ENCODE measurements at places on chromosomes 2 and 18.

GRCh38 chr2:210094787-210095186 is 76.4 kb downstream of the KANSL1L start:
- no peak for DNase-seq

GRCh38 chr18:38843291-38843690 is 1277.7 kb upstream of the CELF4 start:
- no peak for DNase-seq

DNA sequence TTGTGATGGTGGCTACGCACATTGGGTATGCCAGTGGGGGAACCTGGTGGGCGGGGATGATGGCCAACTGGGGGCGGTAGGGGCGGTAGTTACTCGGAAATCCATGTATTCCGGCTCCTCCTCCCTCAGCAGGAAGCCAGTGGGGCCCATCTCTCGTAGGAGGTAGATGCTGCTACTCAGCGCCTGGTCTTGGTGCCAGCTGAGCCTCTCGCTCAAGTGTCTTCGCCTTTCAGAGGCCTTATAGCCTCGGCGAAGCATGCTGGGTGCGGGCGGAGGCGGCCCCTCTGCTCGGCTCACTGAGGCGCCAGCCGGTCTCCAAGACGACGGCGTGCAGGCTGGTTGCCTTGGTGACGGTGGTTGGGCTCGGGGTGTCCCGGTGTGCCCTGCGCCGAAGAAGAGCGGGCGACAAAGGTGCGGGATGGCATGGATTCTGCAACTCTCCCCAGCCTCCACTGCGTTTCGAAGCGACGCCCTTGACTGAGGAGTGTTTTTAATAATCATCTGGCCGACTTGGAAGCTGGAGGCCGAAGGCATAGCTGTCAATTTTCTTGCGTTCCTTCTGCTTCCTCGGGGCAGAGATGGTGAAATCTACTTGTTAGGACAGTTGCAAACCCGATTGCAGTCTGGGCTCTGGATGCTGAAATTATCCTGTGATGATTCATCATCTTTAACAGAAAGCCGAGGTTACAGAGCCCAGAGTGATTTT is at the start of gene ZSWIM2:
Gene ZSWIM2, minus strand, starts transcription at position 298 of the 706 bp plus-strand sequence. Its CDS starts 40 bp downstream, at position 258.
- DNase-seq: peak; percentile 98

- DNase-seq: no peak
Observed at GRCh38 chr2:237411683-237412423, 2.1 kb downstream of the COL6A3 start.

- DNase-seq: no peak
Observed at GRCh38 chr2:35104309-35104708, 1251.3 kb upstream of the CRIM1 start.

DNA sequence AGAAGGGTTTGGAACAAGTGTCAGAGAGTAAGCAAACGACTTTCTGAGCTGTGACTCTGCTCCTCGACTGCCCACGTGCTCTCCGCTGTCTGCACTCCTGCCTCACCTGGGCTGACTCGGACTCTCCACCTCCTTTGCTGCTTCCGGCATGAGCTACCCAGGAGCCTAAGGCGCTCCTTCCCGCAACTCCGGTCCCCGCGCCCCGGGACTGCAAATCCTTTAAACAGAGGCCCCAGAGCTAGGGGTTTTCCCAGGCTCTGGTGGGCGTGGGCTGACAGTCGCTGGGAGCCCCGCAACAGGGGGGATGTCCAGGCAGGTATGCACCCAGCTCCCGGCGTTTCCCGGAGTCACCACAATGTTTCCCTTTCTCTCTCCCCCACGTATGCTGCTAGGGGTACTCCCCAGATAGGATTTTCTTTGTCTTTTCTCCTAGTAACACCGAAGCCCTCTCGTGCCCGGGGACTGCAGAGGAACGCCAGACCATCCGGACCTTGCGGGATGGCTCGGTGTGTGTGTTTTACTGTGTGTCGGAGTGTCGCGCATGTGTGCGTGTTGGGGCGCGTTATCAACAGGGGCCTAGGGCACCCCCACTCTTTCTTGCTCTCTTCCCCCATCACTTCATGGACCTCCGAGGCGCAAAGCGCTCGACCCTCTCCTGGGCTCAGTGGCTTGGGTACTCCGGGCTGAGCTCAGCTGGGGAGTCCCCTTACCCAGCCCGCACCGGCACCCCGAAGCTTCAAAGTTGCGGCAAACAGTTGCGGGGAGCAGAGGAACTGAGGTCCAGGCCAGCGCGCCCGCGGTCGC is 691 bp upstream of the THSD7B start:
- DNase-seq: no peak

GRCh38 chr2:62354771-62355561 is 151.0 kb downstream of the TMEM17 start:
- no peak for DNase-seq

DNA sequence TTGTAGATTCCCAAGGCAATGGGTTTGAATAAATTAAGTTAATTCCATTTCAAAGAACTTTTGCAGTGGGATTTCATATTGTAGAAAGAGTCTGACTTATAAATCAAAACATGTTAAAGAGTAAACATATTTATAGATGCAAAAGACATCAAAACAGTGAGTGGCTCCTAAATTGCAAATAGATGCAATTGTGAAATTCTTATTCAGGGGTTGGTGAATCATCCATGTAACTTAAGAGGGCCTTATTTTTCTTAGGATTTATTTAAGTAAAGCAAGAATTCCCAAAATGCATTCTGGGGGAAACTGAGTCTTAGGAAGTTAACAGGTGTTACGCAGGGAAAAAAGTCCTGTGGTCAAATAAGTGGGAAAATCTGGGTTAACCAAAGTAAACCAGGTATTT is 11.3 kb downstream of the TANC1 start:
- peak; percentile 55 for DNase-seq

DNA sequence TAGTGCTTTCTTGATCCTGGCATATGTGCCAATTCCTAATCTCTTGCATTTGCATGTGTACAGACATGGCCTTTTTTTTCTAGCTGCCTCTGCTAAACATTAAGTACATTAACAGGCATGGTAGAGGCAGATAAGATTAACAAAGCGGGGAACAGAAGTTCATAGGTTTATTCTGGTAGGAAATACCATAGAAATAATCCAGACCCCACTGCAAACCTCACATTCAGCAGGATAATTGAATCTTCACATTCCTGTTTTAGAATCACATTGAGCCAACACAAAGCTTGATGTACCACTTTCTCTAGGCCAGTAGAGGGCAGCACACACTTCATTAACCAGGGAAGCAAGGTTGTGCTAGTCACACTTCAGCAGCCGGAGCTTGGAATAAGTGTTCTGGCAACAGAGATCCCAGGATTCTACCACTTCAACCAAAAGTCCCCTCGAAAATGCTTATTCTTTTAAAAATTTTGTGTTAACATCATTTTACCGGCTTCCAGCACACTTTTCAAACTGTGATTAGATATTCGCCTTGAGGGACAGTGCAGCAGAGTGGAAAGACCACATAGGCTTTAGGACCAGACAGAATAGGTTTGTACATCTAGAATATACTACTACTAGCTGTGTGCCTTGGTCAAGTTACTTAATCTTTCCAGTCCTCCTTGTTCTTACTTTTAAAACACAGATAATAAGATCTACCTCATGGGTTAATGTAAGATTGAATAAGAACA is 420.2 kb upstream of the CHST9 start:
- peak; percentile 81 for DNase-seq

GRCh38 chr2:54520687-54521086 is 64.6 kb downstream of the SPTBN1 start:
- peak; percentile 92 for DNase-seq

DNA sequence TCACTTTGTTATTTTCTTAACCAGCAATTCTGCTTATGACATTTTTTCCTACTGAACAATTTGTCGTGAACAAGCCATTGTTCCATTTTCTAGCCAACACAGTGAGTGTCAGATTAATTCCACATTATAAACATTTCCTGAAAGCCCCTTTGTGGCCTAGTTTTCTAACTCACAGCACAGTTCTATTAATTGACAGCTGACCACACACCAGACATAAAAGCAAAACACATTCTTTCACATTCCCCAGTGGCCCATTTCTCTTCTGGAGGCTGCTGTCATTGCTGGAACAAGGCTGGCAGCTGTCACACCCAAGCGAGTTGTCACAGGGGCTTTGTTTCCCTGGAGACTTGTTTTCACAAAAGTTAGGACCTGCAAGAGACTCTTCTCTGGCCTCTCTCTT is 50.7 kb downstream of the RNF152 start:
- DNase-seq: no peak

DNA sequence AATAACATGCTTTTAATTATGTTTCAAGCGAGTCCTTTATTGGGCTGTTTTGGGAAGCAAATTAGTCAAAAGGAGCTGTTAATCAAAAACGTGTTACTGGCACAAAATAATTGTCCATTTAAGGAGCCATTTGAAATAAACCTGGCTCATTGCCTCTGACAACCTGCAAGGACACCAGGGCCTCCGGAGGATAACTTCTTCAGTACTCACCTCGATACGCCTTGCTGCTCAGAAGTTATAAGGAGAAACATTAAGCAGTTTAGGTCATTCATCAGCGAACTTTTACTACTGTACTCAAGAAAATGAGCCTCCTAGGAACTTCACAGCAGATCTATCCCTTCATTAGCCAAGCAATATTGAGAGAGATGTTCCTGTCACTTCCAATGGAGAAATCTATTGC is 1579.2 kb upstream of the ACVR2A start:
- DNase-seq: no peak

GRCh38 chr2:99404039-99404796 is 67.0 kb downstream of the EIF5B start:
- no peak for DNase-seq

DNA sequence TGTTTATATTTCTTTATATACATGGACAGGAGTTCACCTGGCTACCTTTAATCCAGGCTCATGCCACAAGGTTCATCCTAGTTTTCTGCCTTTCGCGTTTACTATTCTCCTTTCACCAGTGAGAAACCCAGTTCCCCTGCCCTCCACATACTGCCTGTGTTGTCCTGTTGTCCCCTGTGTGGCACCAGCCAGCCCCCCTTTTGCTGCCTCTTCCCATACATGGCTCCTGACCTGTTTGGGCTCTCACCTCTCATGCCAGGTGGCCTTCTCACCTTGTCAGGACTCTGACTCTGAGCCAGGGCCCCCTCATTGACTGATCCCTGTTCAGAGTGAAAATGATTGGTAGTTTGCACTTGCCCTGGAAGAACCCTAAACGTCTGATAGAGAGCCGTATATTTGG is 13.6 kb downstream of the ASB1 start:
- no peak for DNase-seq

DNA sequence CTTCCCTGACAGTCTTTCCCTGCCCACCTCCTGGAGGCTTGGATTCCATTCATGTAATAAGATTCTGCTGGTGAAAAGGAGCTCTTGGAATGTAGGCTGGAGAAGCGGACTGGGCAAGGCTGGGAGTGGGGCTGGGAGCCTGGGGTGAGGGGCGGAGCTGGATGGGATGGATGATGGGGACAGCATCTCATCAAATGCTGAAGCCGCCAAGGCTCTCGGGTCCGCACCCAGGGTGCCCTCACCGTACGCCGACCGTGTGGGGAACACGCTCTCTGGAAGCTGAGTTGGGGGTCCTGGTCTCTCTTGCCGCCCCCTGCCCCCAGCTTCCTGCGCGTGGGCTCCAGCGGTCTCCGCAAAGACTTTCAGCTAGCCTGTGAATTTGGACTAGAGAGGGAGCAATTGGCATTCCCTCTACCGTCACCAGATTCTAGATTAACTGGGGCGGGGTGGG is 9.1 kb downstream of the RAX start:
- no peak for DNase-seq

- DNase-seq: no peak
Observed at GRCh38 chr2:150207979-150208378, 279.5 kb downstream of the RND3 start.

GRCh38 chr2:27316655-27317412 is 6.1 kb downstream of the MPV17 start:
- DNase-seq: no peak

- DNase-seq: no peak
Observed at GRCh38 chr2:191845248-191845715, 1.6 kb downstream of the CAVIN2 start.

GRCh38 chr2:6863792-6864191 is 1.9 kb downstream of the CMPK2 start:
- no peak for DNase-seq

- no peak for DNase-seq
Observed at GRCh38 chr18:77676910-77677309, 427.3 kb downstream of the GALR1 start.

- DNase-seq: no peak
Observed at GRCh38 chr2:207226671-207227061, 60.9 kb upstream of the KLF7 start.

- DNase-seq: peak; percentile 15
Observed at GRCh38 chr2:118530976-118531375, 316.5 kb downstream of the EN1 start.

DNA sequence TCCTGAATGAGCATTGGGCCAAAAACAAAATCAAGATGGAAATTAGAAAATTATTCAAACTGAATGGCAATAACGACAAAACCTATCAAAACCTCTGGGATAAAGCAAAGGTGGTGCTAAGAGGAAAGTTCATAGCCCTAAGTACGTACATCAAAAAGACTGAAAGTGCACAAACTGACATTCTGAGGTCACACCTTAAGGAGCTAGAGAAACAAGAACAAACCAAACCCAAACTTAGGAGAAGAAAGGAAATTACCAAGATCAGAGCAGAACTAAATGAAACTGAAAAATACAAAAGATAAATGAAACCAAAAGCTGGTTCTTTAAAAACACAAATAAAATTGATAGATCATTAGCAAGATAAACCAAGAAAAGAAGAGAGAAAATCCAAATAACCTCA is 1543.5 kb upstream of the ACVR2A start:
- DNase-seq: no peak

DNA sequence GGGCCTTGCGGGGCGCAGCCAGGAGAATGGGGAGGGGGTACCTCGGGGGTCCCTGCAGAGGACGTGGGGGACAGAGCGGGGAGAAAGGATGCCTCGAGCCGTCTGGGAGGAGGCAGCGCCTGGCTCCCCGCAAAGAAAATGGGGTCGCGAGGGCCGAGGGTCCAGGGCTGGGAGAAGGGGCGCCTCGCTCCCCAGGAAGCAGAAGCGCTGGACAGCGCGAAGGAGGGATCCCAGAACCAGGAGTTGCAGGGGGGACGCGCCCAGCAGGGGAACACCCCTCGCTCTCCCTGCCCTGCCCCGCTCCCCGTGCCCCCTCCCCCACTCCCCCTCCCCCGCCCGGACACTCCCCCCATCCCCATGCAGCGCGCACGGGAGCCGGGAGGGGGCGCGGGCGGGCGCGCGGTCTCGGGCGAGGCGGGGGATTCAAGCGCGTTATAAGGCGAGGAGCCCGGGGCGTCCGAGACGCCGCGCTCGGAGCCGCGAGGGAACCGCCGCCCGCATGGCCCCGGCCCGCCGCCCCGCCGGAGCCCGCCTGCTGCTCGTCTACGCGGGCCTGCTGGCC is at the start of gene ERFE:
Gene ERFE, plus strand, starts transcription at position 462 of the 562 bp plus-strand sequence. Its CDS starts 38 bp downstream, at position 500.
- peak; percentile 26 for DNase-seq

DNA sequence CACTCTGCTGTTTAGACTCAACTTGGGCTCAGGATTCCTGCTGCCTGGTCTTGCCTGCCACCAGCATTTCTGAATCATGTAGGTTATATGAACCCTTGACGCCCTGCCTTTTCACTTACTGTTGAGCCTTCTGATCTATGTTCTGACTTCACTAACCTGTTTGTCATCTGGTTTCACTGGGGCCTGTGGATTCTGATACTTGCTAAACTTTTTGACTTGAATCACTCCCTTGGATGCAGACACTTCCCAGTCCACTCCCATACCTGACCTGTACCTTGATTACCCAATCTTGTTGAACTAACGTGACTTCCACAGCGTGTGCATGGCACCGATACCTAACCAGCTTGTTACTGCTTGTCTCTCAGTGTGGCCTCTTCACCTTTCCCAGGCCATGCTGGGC is 35.6 kb upstream of the SPAG16 start:
- no peak for DNase-seq

GRCh38 chr18:69402533-69402989 is 1.9 kb downstream of the DOK6 start:
- DNase-seq: no peak

Data from iris pigment epithelial cell (primary cell).